ENCODE measurements at places on chromosomes 16 and 17.

DNA sequence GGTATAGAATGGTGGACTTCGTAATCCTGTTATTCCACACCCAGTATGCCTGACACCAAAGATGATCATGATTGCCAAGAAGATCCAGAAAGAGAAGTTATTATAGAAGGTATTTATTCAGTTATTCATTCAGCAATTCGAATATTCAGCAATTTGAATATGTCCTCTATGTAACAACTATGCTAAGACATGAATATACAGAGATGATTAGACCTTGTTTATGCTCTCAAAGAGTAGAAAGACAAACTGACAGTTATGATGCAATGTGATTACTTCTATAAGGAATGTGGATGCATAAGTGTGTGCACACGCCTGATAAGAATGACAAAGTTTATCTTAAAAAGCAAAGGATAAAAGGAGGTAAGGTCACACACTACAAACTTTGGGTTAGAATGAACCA, 218.1 kb downstream of the CDH11 start:
- no peak for DNase-seq

DNA sequence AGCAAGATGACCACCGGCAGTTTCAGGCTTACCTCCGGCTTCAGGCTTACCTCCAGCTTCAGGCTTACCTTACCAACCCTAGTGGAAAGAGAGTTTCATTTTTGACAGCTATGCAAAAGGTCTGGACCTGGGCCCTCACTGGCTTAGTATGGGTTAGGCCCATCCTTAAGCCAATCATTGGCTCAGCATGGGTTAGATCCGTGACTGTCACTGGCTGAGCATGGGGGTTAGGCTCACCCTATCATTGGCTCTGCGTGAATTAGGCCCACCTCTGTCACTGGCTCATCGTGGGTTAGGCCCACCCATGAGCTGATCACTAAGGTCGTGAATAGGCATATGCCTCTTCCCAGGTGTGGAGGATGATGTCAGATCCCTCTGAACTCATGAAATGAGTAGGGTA, 8.1 kb downstream of the NDE1 start:
- DNase-seq, result no peak

DNA sequence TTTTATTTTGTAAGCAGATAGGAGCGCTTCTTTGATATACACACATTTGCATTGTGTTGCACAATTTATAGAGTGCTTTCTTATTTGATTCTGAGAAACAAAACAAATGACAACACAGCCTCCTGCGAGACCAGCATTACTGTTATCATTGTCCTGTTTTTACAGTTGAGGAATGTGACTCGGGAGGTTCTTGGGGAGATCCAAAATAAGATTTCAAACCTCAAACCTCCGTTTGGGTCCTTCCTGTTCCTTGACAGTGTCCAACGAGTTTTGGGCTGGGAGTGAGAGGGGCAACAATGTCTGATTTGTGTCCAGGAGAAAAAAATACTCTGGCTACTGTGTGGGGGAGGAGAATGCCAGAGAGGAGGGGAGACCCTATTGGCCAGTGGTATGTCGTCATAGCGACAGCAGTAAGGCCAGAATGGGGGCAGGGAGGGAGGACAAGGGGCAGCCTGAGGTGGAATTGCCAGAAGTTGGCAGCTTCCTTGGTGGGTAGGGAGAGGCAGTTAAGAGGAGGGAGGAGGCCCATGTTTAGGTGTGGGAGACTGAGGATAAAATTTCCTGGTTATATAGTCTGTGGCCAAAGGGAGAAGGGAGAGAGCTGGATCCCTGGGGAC, 45.5 kb downstream of the TMEM132E start:
- no peak for DNase-seq

DNA sequence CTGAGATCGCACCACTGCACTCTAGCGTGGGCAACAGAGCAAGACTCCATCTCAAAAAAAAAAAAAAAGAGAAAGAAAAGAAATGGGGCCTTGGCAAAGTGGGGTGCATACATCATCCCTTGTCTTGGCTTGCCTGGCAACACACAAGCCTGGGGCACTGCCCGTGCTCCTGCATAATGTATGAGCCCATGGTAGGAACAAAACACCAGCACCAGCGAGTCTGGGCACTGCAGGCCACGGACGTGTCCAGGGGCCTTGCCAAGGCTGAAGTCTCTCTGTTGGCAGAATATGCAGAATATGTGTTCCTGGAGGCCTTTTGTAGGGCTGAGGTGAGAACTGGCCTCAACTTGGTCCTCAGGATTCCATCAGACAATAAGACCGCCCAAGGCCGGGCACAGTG, 15.7 kb upstream of the ALDOA start:
- DNase-seq, result no peak

GRCh38 chr16:49499414-49499785, 125.8 kb downstream of the C16orf78 start:
- no peak for DNase-seq

DNA sequence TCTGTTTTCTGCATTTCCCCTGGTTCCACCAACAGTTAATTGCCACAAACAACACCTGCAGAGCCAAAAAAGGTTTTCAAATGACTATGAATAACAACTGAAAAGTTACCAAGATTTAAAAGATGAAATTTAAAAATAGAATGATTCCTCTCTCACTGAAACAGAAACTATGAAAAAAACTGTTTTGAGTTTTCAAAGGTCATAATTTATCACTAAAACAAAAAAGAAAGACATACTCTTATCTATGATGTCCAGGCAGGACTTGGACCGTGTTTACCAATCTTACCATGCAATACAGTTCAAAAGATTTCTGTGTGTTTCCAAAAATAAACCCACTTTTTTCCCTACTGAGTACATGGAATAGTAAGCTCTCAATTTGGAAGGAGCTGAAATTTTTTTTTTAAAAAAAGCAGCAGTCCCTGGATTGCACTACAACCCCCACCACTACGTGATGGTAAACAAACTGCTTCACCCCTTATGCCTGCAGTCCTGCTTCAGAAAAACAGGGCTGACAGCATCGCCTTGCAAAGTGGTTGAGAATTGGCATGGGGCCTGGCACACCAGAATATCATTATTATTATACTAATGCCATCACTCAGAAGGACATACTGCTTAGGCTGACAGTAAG, 8.5 kb downstream of the TXNDC11 start:
- no peak for DNase-seq

DNA sequence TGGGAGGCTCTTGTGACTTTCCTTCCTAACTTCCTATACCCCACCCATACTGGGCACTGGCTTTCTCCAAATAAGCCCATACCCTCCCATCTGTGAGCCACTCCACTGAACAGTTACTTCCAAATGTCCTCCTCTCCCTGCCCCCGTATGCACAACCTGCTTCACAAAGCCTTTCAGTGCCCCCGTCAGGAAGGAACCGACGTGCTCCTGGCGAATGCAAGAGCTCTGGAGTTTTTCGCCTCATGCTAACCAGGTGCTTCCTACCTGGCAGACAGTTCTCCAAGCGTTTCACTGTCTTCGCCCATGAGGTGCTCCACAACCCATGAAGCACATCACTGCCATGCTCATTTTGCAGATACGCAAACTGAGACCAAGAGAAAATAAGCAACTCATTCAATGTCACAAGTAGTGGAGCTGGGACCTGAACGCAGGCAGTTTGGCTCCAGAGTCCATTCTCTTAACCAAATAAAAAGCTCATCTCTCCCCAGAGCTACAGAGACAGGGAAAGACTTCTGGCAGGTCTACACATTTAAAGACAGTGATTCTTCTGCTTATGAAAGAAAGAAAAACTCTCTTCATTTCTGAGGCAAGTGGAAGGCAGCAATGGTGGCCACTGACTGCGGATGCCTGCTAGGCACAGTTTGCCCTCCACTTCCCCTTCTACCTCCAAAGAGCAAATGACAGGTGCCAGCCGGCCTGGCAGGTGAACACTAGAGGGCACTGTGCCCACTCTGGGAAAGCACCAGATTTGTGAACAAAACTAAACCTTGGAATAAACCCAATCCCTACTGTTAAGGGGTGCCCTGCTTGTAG, 23.8 kb downstream of the SPHK1 start:
- peak; percentile 91 for DNase-seq

DNA sequence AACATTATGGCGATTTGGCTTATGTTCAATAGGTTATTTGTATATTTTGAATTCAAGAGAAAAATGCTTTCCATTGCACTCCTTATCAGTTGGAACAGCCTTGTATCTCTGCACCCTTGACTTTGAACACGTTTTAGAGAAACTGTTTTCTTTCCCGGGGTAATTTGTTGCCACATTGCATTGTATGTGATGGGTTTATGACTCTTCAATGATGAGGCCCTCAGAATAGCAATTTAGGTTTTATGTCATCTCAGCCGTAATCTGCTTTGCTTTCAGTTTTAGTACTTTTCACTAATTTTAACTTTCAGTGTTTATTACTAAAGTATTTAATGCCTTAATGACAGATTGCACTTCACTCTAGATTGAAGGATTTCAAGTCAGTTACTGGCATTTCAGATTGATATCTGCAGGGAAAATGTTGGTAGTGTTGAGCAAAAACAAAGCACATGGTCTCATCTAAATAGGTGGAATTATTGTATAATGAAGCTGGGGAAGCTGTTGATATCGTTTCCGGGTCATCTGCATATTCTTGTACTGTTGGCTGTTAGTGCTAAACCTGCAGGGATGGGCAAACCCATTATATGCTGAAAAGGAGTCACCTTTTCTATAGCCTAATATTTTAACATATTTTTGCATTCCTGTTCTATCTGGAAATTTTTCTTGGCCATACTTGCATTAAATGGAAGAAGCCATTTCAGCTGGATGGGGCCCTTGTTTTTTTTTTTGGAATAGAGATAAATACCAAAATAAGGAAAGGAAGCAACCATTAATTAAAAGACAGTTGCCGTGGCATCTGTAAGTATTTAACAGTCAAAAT, 2.0 kb downstream of the LUC7L3 start:
- DNase-seq, result no peak

DNA sequence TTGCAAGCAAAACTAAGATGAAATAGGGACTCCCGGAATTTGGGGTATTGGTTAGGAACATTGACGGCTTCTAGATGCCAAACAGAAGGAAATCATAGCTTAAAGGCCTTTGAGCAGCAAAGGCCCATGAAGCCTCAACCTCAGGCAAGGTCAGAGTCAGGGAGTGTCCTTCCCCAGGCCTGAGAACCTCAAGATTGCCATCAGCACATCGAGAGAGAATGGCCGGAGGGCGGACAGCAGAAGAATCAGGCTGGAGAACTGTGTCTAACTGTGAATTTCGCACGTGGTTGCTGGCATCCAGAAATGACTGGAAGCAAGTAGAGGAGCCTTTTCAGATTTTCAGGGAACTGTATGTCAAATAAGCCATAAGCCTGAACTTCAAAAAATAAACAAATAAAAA, 24.8 kb upstream of the ANKRD40CL start:
- no peak for DNase-seq

DNA sequence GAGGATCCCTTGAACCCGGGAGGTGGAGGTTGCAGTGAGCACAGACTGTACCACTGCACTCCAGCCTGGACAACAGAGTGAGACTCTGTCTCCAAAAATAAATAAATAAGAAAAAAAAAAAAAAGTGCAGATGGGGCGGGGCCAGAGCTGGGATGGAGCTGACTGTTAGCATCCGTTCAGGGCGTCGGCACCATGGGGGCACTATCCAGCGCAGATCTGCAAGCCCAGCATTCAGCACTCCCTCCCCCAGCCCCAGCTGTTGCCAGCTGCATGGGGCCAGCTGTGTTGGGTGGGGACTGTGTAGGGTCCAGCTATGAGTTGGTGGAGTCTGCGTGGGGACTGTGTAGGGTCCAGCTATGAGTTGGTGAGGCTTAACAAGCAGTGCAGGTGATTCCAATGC, 13.3 kb downstream of the GPRC5C start:
- no peak for DNase-seq

- DNase-seq, result peak; percentile 57
Measured at GRCh38 chr17:63550817-63551639, 751 bp downstream of the DCAF7 start.

DNA sequence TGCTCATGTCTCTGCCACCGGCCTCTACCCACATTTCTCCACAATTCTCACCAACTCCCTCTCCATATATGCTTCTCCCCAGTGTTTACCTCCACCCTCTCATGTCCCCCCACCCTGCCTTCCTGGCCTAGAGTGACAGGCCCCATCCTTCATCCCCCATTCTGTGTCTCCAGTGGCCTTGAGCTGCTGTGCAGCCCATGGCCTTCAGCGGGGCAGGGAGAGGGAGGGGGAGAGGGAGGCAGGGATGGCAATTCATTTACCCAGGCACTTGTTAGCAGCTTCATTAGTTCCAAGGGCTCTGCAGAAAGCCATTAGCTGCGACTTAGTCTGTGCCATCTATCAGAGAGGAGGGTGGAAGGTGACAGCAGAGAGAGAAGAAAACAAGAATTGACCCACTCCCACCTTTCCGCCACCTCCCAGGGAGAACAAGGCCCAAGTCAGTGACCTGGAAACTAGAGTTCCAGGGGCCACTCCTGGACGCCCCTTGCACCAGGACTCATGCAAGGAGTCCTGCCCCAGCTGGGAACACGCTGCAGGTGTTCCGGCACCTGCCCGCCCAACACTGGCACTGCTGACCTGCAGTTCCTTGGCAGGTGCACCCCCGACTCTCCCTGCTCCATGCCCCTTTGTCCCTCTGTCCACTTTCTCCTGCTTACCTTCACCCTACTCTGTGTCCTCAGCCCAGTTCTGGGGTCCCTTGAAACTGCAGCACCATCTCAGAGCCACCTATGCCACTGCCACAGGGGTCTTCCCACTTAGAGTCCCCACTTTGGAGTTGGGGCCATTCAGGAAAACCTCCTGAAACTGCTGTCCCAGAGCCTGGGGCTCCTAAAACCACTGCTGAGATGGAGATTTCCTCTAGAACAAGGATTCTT, 23.5 kb upstream of the PYY start:
- DNase-seq, result no peak

DNA sequence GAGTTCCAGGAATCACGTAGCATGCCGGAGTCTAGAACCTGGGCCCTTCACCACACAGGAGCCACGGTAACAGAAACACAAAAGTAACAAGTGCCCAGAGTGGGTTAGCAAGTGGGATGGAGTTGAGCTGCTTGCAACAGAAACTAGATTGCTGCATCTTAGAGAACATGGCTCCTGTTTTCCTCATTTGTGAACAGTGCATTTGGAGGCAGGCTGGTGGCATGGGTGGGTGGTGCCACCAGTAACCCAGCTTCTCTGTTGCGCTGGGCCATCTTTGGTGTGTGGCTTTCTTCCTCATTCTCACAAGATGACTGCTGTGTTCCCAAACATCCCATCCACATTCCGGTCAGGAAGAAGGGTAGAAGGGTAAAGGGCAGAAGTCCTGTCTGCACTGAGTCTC, 95.5 kb downstream of the KATNIP start:
- no peak for DNase-seq

- no peak for DNase-seq
Measured at GRCh38 chr16:66004699-66005098, 361.8 kb upstream of the CDH5 start.
